ENCODE measurements at places on chromosomes 5 and 9. TPM values are rescaled to one million over a fixed set of nuclear protein-coding genes. Genes with fewer than 3 reads are reported as not detected.

- DNase-seq: no peak
Observed at GRCh38 chr9:124258607-124259157, 933 bp downstream of the NEK6 start.

- no peak for DNase-seq
Observed at GRCh38 chr5:154370119-154370518, 75.7 kb upstream of the SAP30L start.

DNA sequence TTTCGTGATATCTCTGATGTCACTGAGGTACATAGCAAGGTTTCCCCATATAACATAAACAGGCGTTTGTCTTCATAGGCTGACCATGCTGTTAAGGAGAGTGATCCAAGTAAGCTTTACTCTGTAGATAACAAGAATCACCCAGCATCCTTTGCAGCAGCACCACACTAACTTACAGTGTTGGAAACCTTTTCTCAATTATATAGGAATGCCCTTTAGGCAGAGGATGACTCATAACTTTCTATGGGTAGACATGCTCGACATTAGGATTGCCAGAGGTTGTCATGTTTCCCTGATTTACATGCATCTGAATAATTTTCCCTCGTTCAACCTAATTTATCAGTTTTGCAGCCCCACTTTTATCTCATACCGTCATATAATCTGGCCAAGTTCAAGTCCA lies 870.0 kb upstream of the CDH9 start:
- DNase-seq: no peak

GRCh38 chr5:166823360-166823759 lies 1468.1 kb upstream of the WWC1 start:
- DNase-seq: no peak

DNA sequence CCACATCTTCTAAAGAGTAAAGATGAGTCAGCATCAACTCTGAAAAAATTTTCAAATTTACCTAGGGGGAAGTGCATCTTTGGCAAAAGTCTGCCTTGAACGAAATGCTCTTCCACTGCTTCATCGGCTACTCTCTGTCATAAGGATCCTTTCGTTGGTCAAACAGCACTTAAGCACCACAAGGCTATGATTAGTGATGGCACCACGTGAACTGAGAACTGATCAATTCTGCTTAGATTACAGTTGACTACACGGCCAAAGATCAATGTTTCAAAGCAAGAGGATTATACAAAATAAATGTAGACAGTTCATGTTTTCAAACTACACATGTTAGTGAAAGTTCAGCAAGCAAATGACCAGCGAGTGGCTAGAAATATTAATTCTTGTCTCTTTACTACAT lies 9.4 kb downstream of the JAKMIP2 start:
- DNase-seq: no peak

DNA sequence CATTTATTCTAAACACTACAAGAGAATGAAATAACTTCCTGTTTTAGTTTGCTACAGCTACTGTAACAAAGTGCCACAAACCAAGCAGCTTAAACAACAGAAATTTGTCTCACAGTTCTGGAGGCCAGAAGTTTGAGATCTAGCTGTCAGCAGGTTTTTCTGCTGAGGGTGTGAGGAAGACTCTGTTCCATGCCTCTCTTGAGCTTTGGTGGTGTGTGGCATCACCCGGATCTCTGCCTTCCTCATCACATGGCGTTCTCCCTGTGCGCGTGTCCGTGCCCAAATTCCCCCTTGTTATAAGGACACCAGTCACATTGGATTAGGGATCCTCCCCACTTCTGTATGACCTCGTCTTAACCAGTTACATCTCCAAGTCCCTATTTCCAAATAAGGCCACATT lies 97.7 kb downstream of the CFAP95 start:
- DNase-seq: peak; percentile 35

DNA sequence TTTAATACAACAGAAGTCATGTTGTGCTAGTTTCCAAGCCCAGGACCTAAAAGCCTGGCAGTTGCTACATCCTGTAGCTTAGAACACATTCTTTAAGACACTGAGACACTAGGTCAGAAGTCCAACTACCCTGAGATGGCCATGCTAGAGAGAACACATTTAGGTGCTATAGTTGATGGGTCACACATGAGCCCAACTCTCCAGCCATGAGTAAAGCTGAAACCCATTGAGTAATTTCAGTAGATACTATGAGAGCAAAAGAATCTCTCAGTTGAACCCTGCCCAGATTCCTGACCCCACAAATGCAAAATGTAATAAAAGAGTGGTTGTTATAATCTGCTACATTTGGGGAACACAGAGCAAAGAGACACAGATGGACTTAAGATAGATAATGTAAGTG lies 164.4 kb downstream of the SEMA5A start:
- no peak for DNase-seq

DNA sequence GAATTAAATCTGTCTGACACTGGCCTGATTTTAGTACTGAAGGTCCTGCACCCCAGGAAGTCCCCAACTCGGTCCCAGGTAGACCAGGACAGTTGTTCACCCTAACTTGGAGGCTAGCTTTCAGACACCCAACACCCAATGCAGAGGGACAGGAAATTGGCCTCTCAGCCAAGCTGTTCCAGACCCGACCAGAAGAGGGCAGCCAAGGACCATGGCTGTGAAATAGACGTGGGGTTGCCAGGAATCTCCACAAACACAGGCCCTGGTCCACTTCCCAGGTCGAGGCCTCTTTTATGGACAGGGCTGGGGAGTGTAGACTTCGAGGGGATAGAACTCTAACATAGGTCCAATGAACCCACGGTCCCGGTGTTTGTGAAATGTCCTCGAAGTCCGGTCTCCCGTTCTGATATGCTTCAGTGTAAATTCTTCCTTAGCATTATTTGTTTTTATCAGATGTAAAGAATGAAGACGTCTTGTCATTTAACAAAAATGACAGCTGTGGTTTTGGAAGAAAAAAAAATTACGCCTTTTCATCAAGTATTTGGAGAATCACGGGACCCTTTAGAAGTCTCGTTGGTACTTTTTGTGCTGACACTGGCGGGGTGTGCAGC lies 260.3 kb upstream of the ADAMTS16 start:
- DNase-seq: peak; percentile 77

DNA sequence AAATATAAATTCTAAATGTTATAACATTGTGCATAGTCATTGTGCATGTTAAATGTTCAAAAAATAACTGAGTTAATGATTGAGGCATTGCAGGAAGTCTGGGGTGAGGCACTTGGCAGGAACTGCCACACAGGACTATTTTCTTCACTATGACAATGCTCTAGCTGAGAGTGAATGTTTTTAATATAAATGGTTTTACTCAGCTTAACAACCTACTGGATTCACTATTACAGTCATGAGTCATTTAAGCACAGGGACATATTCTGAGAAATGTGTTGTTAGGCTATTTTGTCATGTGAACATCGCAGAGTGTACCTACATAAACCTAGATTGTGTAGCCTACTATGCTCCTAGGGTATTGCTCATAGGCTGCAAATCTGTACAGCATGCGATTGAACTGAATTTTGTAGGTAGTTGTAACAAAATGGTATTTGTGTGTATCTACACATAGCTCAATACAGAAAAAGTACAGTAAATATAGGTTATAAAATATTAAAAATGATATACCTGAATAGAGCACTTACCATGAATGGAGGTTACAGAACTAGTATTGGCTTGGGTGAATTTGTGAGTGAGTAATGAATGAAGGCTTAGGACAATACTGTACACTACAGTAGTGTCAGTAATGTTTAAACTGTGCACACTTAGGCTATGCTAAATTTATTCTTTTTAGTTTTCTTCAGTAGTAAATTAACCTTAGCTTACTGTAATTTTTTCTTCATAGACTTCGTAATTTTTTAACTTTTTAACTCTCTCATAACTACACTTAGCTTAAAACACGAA lies 346.1 kb upstream of the PTGER4 start:
- DNase-seq: no peak

RANBP17 gene
- total RNA-seq: 26.3 TPM

ABLIM3 gene
- total RNA-seq: 8.3 TPM

PCDHGA9 gene
- total RNA-seq: 7.1 TPM

PCDHGA7 gene
- total RNA-seq: 2.5 TPM

BNC2 gene
- 6.3 TPM for total RNA-seq
